Karpas-422 (cell line): ENCODE measurements at places on chromosomes 12 and 14. TPM values are rescaled to one million over a fixed set of nuclear protein-coding genes. Genes with fewer than 3 reads are reported as not detected.
A peak's percentile ranks its signal among the peaks of the same experiment; 100 is the strongest.

DNA sequence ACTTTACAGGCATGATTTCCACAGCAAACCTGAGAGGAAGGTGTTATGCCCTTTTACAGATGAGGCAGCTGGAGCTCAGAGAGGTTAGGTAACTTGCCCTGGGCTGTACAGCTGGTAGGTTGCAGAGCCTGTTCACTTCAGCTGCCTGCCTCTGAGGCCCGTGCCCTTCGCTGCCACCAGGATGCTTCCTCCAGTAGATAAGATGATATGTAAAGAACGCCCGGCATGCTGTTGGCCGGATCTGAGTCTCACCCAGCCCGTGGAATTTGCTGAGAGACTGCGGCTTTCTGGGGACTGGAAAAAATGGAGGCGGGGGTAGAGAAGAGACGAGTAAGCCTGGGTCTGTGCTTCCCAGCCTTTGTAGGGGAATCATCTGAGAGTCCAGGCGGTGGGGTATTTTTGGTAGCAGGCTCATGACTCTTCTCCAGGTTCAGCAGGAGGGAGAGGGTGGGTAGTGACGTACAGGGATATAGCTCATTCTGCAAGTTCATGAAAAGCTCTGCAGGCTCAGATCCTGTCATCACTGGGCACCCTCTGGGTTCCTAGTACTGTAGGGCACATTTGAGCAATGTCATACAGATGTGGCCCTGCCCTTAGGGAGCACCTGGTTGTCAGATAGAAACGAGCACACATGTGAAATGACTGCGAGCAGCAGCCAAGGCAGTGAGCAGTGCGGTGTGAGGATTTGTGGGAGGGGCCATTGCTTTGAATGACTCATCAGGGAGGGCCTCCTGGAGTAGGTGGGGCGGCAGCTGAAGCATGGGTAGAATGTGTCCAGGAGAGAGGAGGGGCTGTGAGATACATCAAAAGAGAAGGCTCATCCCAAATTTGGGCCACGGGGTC, 159.4 kb downstream of the TSPAN9 start:
- DNase-seq: peak; percentile 69

GRCh38 chr14:63357841-63358240, 39.1 kb upstream of the GPHB5 start:
- no peak for DNase-seq

GRCh38 chr14:35829449-35829848, 3.3 kb downstream of the BRMS1L start:
- no peak for DNase-seq

TRIM9 gene
- 0.63 and 1.7 TPM in 2 replicates for total RNA-seq

CSAD gene
- 13.1 and 19.2 TPM in 2 replicates for total RNA-seq

SLCO1A2 gene
- not detected in 2 replicates for total RNA-seq

TSHR gene
- not detected in 2 replicates for total RNA-seq
